ENCODE measurements at places on chromosomes 13 and 19.

GRCh38 chr13:109545931-109546330 is 240.5 kb downstream of the IRS2 start:
- DNase-seq = no peak

DNA sequence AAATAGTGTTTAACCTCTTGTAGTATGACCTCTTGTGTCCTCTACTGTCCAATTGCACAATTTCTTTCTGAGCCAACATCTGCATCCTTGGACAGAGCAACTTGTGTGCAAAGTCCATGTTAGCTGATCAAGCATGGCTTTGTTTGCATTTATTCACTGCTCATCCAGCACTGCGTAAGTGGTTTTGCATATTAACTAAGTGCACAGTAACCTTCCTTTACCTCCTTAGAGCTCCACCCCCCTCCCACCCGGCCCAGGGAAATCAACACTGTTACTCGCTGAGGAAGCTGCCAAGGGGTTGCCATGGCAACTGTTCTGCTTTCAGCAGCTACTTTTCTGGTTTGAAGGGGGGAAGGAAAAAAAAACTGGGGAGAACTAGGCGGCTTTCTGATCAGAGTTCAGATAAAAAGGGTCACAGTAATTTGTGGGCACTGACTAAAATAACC is 153.5 kb upstream of the KLF12 start:
- DNase-seq = peak; percentile 71

DNA sequence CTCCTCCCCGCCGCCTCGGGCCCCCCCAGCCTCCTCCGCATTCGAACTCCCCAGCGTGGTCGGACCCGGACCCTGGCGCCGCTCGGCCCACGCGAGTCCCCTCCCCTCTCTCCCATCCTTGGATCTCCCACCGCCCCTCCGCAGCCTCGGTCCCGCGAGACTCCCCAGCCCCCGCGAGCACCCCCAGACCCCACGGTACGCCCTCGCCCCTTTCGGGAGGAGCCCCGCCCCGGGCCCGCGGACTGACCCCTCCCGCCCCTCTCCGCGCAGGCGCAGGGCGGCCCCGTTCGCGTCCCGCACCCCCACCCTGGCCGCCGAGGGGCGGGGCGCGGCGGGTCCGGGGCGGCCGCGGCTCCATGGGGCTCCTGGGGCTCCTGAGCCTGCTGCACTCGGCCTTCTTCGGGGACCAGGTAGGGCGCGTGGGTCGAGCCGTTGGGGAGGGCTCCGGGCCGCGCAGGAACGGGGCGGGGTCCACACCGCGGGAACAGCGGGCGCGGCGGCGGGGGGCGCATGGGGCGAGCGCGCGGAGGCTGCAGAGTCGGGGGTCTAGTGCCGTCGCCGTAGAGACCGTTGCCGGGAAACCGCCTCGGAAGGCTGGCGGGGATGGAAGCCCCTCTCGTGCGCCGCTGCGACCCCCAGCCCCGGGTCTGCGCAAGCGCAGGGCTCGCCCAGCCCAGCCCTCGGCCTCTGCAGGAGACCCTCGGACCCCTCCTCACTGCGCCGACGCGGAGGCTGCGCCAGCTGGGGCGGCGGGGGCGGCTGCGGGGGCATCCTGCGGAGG is 3.8 kb upstream of the APC2 start:
- DNase-seq = no peak

GRCh38 chr19:55463583-55464031 is 944 bp downstream of the C19orf85 start:
- DNase-seq = no peak

GRCh38 chr19:7257148-7258040 is 36.8 kb downstream of the INSR start:
- DNase-seq = no peak

DNA sequence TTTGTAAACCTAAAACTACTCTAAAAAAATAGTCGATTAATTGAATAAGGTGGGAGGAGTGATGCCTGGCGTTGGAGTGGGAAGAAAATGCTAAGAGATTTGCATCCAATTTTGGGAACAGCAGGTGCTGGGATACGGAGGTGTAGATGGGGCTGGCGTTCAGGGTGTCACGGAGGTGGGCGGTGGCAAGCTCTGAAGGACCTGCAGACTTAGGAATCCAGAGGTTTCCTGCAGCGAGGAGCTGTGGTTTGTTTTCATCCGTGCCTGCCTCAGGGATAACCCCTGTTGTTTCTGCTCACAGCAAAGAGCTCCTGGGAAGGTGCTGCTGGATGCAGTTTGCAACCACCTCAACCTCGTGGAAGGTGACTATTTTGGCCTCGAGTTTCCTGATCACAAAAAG is 166.4 kb upstream of the RNF113B start:
- DNase-seq = no peak

GRCh38 chr13:28056970-28057712 is 43.2 kb downstream of the FLT3 start:
- no peak for DNase-seq

DNA sequence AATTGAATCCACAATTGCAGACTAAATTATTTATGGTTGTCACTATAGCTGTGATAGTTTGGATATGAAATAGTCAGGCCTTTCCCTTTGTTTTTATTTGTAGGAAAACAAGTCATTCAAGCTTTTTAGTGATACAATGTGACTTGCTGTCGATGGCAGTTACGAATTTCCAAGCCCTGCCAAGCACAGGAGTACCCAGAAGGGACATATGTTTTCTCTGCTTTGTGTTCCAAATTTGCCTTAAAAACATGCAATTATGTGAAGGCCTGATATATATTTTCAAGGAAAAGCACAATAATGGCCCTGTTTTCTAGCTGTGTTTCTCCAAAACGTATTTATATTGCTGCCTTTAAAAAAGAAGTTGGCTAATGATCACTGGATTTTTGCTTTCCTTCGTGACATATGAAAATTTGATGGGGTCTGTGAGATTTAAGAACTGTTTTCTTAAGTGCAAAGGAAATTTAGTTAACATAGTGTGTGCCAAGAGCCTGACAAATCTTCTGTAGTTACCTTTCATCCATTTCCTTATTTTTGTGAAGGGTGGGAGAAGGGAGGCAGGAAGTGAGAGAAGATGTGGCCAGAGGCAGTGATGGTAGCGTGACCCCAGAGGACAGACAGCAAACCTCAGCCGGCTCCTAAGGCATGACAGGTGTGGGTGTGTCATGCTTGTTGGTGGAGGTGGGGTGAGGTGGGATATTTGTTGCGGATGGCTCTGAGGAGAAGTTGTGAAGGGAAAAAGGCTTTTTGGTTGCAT is 79.6 kb downstream of the TEX26 start:
- no peak for DNase-seq

DNA sequence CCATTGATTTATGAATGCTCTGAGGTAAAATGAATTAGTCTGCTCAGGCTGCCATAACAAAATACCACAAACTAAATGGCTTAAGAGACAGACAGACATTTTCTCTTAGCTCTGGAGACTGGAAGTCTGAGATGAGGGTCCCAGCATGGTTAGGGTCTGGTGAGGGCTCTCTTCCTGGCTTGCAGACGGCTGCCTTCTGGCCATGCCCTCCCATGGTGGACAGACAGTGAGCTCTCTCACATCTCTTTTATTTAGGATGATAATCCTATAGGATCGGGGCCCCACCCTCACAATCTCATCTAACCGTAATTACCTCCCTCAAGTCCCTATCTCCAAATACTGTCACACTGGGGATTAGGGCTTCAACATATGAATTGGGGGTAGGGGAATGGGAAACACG is 47.1 kb downstream of the HSPH1 start:
- no peak for DNase-seq

GRCh38 chr13:87942205-87942604 is 271.0 kb downstream of the SLITRK5 start:
- DNase-seq = no peak

GRCh38 chr19:18203408-18203862 is 407 bp downstream of the RAB3A start:
- DNase-seq = peak; percentile 51

GRCh38 chr13:68417801-68418200 is 1187.7 kb upstream of the PCDH9 start:
- DNase-seq = no peak

- no peak for DNase-seq
These were observed 1.3 kb upstream of the CD22 start for GRCh38 chr19:35327642-35328041.

DNA sequence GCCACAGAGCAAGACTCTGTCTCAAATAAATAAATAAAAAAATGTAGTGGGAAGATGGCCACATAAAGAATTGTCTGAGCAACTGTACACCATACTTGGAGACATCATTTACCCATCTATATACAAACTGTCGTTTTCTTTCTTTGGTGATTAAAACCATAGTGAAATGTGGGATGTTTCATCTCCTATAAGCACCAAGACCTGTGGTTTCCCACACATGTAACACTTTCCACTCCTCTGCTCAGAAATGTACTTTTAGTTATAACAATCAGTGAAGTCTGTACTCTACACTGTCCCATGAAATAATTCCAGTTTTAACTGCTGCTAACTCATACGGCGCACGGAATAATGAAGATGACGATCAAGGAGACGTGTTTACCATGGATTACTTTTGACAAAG is 18.3 kb downstream of the PDCD5 start:
- DNase-seq = no peak

DNA sequence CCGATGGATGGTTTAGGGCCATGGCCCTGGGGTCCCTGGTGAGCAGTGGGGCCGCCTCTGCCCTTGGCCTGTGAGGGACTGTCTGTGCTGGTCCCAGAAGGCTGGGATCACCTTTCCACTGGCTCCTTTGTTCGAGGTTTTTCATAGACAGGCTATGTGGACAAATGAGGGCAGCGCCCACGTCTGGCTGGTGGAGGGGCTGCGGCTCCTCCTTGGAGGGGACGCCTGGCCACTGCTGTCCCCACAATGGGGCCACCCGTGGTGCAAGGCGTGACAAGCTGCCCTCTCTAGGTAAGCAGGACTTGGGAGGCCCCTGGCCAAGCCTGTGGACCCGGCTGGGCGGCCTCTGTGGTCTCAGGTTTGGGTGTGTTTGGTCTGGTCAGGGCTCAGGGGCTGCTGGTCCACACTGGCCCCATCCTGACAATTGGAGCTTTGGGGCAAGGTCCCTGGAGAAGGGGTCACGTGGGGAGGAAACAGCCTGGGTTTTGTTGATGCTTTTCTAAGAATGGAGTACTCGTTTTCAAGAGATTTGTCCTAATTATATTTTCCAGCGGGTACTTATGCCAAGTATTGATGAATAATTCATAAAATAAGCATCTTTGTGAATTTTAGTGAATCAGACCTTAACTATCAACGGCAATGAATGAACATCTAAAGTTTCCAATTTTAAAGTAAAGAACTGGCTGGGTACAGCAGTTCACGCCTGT is 33.3 kb downstream of the MCF2L start:
- DNase-seq = no peak

- no peak for DNase-seq
These were observed 442 bp downstream of the REXO1 start for GRCh38 chr19:1847684-1848398.

GRCh38 chr19:49812452-49812996 is 568 bp downstream of the FUZ start:
- no peak for DNase-seq

DNA sequence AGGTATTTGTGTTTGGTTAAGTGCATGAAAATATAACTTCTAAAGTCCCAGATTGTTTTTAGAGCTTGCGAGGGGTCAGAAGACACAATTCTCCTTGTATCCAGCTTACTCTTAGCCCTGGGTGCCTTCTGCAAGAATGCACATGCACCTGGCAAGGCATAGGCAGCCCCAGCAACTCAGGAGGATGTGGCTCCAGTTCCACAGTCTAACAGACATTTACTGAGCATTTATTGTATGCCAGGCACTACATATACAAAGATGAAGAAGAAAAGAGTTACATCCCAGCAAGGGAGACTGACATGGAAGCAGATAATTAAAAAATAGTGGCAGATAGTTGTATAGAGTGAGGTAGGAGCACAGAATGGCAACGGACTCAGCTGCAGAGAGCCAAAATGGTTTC is 101.1 kb upstream of the FRY start:
- DNase-seq = no peak

DNA sequence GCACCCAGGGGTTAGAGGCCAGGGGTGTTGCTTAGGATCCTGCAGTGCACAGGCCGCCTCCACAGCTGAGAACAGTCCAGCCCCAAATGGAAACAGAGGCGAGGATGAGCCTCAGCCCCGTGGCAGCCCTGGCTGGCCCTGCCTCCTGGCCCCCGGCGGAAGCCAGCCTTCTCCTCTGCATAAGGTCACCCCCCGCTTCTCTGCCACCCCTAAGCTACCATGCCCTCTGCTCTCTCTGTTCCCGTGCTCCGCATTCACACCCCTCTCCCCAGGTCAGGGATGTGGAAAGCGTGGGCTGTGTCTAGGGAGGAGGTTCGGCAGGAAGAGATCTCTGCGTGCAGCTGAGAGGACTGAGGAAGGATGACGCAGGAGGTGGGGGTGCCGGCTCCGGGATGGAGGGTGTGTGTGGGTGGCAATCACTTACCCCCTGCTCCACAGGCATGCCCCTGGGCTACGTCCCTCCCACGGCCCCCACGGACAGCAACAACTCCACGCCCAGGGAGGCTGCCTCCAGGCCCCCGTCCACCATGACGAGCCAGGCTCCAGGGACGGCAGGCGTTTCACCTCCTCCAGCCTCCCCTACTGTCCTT is 6.0 kb downstream of the SSC5D start:
- DNase-seq = peak; percentile 68

- DNase-seq = no peak
These were observed 2.2 kb upstream of the SPRYD7 start for GRCh38 chr13:49938314-49938713.

GRCh38 chr13:41897126-41897525 is 63.8 kb downstream of the VWA8 start:
- no peak for DNase-seq

GRCh38 chr13:26664876-26665275 is 95.7 kb downstream of the GPR12 start:
- DNase-seq = no peak

DNA sequence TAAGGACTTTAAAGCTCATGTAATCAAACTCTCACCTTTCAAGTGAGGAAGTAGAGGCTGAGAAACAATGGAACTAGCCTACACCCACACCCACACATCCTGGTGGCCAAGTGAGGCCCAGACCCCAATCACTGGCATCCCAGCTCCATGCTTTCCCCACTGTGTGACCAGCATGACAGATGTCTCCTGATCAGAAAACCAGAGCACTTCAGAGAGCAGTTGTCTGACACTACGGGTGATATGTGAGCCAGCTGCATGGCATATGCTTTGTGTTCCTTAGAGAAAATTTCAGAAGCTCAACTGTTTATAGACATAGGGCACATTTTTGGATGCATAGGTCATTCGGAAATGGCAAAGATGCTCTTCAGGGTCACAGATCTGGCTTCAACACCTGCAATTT is 315.2 kb downstream of the NDFIP2 start:
- no peak for DNase-seq
